Effector CD4-positive, alpha-beta T cell (primary cell): ENCODE measurements at places on chromosomes 2 and 18.

DNA sequence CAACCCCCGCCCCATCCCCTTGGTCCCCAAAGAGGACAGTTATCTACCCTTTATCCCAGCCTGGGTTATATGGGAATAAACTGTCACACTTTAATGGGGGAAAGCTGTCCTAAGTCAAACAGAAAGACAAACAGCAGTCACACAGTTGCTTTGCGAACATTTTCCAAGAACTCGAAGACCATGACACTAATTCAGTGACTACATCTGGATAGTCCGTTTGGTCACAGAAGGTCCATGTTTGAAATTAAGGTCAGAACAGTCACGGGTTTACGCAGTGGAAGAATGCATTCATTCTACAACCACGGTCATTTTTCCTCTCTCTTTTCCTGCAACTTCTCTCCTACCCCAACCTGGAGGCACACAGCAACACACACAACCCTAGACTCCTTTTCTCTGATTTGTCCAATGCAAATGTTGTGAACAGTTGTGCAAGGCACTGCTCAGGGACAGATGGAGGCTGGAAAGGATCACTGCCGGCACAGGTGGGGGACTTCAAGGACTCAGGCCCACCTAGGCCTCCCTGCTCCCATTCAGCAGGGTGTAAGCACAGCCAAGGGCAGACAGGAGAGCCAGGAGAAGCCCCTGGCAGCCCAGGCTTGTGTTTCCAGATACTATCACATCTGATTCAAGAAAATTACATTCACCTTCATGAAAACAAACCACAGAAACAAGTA, 39.9 kb downstream of the ZNF516 start:
- no peak for DNase-seq

GRCh38 chr2:162989507-162989906, 150.9 kb upstream of the KCNH7 start:
- no peak for DNase-seq

DNA sequence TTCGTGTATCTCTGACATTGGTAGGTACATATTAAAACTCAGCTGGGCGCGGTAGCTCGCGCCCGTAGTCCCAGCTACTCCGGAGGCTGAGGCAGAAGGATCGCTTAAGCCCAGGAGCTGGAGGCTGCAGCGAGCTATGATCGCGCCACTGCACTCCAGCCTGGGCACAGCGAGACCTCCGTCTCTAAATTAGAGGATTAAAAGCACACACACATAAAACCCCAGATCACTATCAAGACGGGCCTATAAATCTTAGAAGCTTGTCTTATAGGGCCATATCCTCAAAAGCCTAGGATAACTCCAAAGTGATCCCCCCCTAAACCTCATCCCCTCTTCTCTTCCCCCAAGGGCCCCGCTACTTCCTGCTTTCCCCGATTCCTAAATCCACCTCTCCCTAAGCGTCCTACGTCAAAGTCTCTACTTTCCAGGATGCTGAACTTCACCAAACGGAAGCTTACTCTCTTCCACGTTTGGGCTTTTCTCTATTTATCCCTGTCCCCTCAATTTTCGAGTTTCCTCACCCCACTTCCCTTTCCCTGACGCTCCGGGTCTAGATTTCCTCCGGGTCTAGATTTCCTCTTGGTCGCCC, 707 bp downstream of the KRCC1 start:
- DNase-seq: no peak

DNA sequence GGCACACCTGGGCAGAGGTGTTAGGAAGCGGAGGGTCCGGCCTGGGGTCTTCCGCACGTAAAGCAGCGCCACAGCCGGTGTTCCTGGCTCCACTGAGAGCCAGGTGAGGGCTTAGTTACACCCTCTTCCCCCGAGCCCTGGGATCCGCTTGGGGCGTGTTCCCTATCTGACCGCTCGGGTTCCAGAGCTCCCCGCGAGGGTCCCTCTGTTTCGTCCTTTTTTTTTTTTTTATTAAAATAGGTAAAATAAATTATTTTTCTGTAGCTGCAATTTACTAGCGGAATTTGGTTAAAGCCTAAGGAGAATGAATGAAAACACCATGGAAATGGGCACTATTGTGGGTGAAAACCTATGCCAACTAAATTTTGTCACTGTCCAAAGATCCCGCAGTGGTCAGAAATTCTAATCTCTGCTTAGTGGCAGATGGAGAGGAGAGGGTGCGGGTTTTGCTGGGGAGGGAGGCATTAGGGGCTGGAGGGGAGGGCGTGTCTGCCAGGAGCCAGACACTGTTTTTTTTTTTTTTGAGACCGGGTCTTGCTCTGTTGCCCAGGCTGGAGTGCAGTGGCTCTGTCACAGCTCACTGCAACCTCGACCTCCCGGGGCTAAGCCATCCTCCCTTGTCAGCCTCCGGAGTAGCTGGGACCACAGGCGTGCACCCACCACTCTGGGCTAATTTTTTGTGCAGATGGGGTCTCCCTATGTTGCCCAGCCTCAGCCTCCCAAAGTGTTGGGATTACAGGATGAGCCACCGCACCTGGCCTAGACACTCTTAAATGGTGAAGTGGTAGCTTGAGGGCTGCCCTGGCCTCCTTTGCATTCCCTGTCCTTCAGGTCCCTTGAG, 834 bp downstream of the PDCL3 start:
- no peak for DNase-seq
